ENCODE measurements at places on chromosomes 12 and 14.
A peak's percentile ranks its signal among the peaks of the same experiment; 100 is the strongest.

GRCh38 chr12:10068644-10069043 is 30.1 kb downstream of the CLEC1A start:
- no peak for DNase-seq

- no peak for DNase-seq
Measured at GRCh38 chr14:93712838-93713724, 75.2 kb downstream of the PRIMA1 start.

GRCh38 chr12:133203344-133204263 is 22.3 kb downstream of the ZNF268 start:
- DNase-seq = no peak

GRCh38 chr14:74886001-74886400 is 4.3 kb downstream of the DLST start:
- DNase-seq = no peak

GRCh38 chr14:68860771-68861170 is 67.9 kb upstream of the ZFP36L1 start:
- no peak for DNase-seq

- peak; percentile 65 for DNase-seq
Measured at GRCh38 chr12:31238764-31239387, 87.1 kb downstream of the SINHCAF start.

- DNase-seq = no peak
Measured at GRCh38 chr14:56884617-56885016, 74.3 kb upstream of the OTX2 start.

DNA sequence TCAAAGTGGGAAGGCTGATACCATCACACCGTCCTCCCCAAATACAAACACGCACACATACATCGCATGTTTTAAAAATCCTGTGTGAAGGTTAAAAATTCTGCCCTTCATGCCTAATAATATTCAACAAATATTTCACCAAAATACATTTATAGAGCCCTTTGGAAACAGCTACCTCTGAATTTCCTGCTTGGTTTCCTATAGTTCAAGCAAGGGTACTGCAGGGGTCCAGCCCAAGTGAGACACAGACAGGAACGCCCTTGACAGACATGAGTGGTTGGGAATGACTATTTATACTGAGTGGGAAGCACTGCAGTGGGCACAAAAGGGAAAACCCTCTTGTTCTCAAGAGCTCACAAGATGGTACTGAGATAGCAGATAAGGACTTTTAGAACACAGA is 51.0 kb downstream of the ST8SIA1 start:
- DNase-seq = no peak

DNA sequence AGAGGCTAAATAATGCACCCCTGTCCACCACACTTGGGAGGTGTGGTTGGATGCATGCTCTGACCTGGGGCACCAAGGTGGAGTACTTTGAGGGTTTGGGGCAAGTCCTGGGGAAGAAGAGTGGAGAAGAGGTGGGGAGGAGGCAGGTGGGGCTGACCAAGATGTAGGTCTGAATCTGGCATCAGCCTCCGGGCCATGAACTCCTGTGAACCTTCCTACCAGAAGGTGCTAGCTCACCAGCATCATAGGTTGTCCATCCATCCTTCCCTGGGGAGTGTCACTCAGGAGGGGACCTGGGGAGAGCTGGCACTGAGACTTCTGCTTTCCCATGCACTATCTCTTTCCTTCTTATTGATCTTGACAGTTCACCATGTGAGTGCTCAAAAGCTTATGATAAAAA is 13.6 kb upstream of the EMP1 start:
- DNase-seq = no peak

- DNase-seq = no peak
Measured at GRCh38 chr14:37088356-37089215, 83.8 kb downstream of the SLC25A21 start.

DNA sequence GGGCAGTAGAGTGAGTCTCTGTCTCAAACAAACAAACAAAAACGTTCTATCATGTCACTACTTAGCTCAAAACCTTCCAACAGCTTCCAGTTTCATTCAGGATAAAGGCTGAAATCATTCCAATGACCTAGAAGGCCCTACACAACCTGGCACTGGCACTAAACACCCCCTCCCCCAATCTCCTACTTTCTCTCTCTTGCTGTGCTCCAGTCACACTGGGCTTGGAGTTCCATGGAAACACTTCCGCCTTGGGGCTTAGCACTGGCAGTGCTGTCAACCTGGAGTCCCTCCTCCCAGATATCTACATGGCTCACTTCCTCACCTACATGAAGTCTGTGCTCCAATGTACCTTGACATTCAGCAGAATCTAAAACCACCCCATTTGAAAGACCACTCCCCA is 65.0 kb upstream of the SINHCAF start:
- DNase-seq = no peak

GRCh38 chr14:34843011-34843554 is 32.1 kb downstream of the BAZ1A start:
- no peak for DNase-seq

DNA sequence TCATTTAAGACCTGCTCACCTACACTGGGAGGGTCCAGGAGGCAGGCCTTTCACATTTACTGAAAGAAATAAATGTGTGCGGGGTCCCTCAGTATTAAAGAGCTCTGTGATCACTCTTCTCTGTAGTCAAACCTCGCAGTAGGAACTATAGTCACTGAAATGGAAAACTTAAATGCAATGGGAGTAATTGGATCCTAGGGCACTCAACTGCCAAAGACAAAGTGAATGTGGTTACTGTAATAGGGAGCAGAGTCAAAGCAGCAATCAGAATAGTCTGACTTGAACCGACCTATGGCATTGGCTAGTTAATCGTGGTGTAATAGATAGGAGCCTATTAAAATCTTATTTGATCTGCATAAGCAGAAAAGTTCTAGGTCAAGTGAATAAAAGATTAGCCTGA is 26.6 kb upstream of the DYRK2 start:
- DNase-seq = no peak

GRCh38 chr12:105334582-105334981 is 4.1 kb downstream of the C12orf75 start:
- DNase-seq = no peak

Data from GM19239 (cell line).